ENCODE measurements at places on chromosomes 1 and 21.

DNA sequence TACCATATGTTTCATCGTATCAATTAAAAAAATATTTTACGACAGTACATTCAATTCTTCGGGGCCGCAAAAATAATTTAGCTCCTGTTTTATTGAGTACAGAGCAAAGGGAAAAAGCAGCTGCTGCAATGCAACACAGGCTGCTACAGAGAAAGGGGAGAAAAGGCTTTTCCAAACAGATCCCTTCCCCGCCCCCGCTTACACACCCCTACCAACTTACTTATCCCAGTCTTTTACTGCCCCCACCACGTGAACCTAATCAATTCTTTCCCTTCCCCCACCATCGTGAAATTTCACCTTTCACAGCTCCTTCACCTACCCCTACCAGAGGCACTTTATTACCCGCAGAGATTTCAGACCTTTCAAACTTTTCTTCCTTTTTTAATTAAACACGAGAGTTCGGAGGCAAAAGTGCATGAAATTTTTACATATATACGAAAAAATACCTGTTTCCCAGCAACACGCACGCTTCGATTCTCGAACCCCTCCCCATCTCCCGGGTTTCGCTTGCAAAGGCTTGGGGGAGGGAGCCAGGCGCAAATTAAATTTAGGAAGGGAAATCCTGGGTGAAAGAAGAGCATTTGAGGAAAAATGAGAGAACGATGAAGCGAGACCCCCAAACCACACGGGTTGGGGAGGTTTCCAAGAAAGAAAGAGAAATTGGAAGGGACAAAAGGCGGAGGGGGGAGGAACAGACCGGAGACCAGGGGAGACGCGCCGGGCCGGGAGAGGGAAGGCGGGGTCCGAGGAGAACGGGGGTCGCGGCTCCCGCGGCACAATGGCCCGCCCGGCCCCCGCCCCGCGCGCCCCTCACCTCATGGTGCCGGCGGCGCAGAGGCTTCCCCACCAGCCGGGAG is 823 bp downstream of the ENAH start:
- no peak for DNase-seq

DNA sequence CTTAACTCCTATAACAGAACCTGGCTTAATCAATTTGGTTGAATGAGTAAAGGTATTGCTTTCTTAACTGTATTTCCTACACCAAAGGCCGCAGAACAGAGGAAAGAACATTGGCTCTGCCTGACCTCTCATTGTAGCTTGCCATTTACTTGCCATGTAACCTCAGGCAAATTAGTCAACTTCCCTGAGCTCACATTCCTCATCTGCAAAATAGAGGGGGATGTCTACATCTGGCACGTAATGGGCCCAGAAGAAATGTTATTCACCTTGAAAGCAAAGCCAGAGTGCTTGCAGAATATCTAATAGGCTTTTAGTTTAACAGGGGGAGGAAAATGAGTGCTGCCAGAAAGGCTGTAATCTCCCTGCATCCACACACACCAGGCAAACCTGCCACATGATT is 44.3 kb downstream of the LAMC2 start:
- DNase-seq: no peak

GRCh38 chr1:235424092-235424491 is 56.9 kb downstream of the TBCE start:
- peak; percentile 15 for DNase-seq

DNA sequence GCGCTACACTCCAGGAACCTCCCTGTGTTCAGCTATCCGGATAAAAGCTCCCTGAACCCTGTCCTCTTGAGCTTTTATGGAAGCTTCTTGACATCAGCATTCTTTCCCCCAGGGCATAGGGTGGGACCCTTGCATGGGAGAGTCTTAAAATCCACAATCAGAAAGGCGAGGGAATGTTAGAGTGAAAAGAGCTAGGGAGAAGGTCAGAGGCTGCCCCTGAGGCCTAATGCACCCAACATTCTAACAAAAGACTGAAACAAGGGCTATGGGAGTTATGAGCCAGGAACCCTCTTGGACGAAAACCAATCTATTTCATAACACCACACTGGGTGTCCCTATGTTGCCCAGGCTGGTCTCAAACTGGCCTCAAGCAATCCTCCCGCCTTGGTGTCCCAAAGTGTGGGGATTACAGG is 36.7 kb downstream of the NEK2 start:
- no peak for DNase-seq

GRCh38 chr1:33429332-33429731 is 1.6 kb downstream of the PHC2 start:
- no peak for DNase-seq

GRCh38 chr1:79501153-79501552 is 494.6 kb upstream of the ADGRL4 start:
- no peak for DNase-seq

GRCh38 chr1:69913977-69914376 is 291.4 kb downstream of the LRRC40 start:
- no peak for DNase-seq

- DNase-seq: peak; percentile 47
Observed at GRCh38 chr1:7669559-7670311, 101.4 kb upstream of the VAMP3 start.

DNA sequence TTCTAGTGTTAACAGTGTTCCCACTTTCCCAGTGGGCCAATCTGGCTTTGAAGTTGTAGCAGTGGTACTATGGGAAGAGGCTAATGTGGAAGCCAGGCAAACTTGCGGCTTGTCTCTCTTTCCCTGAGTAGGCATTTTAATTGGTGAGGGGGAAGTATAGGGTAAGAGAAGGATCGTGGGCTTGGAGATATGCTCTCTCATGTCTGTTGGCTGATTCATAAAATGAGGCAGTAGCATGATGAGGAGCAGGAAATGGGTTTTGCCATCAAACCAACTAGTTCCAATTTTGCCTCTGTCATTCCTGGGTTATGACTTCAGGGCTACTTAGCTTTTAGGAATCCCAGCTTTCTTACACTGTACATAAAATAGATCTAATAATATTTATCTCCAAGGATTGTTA is 12.1 kb downstream of the C8A start:
- DNase-seq: no peak

Measured in stimulated activated CD4-positive, alpha-beta T cell treated with anti-CD3 and anti-CD28 coated beads, Interleukin-1b, Interleukin-23, amount 100 ng/mL, for 48 hours (primary cell).